Muscle of back (tissue), 13 donors: ENCODE measurements at places on chromosomes 4 and X. TPM values are rescaled to one million over a fixed set of nuclear protein-coding genes. Genes with fewer than 3 reads are reported as not detected.
A peak's percentile ranks its signal among the peaks of the same experiment; 100 is the strongest.

DNA sequence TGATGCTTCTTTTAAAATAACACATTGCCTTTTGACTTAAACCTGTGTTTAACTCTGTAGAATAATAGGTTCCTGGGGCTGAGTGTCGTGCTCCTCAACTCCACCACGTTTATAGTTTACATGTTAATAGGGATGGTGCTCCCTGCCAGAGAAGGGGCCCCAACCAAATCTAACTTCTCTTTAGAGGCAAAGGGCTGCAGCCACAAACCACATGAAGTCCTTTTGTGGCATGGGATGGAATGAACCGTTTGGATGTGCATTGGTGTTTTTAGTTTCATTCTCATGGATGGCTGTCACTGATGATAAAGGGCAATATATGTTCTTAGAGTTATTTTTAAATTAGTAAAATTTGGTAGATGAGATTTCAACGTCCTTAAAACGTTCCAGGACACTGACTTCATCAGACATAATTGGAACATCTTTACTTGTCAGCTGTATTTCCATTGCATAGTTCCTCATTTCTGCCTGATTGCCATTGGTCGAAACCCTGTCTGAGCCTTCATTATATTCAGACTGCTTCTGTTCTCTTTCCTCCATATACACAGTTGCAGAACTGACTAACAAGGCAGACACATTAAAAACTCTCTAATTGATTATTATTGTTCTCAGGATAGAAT is 60.4 kb upstream of the HPF1 start:
- DNase-seq = no peak

ARMCX2 gene
- polyA plus RNA-seq = 125 TPM

- DNase-seq = no peak
Observed at GRCh38 chr4:184641022-184641421, 8.2 kb downstream of the CASP3 start.

- no peak for DNase-seq
Observed at GRCh38 chr4:144734522-144734921, 88.6 kb downstream of the HHIP start.

- DNase-seq = no peak
Observed at GRCh38 chr4:55363691-55364351, 17.8 kb downstream of the SRD5A3 start.

GRCh38 chrX:149568701-149569296 is 18.5 kb downstream of the MAGEA9B start:
- no peak for DNase-seq

GRCh38 chrX:41350976-41351569 is 17.1 kb downstream of the DDX3X start:
- no peak for DNase-seq

DNA sequence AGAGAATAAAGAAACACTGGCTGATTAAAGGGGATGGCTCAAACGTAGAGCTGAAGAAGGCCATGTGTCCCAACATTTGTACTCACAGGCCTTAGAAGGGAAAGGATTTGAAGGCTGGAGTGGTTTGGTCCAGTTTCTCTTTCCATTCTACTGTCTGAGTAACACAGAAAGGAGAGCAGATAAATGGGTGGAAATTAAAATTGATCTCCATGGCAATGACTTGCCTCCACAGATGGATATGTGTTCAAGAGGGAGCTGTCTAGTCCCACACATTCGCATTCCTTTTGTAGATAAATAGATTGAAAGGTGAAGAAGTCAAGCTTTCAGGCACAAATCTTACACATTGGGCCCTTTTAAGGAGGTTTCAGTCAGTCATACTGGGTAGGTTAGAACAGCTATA is 74.6 kb downstream of the DOCK11 start:
- DNase-seq = no peak

DNA sequence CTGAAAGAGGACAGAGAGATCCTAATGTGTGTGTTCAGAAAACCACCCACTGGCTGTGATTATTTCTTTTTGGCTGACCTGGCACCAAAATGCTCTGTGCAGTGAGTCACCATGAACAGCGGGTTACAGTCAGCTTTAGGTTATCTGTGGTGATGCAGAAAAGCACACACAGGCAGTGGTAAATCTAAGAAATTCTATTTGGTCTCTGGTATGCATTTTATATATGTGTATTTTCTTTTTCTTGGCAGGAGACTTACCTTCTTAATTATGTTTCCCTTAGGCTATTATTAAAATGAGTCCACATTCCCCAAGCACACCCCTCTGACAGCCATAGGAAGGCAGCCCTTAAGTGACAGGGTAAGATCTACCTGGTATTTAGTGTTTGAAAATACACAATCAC is 79.1 kb upstream of the TFDP3 start:
- DNase-seq = no peak

DNA sequence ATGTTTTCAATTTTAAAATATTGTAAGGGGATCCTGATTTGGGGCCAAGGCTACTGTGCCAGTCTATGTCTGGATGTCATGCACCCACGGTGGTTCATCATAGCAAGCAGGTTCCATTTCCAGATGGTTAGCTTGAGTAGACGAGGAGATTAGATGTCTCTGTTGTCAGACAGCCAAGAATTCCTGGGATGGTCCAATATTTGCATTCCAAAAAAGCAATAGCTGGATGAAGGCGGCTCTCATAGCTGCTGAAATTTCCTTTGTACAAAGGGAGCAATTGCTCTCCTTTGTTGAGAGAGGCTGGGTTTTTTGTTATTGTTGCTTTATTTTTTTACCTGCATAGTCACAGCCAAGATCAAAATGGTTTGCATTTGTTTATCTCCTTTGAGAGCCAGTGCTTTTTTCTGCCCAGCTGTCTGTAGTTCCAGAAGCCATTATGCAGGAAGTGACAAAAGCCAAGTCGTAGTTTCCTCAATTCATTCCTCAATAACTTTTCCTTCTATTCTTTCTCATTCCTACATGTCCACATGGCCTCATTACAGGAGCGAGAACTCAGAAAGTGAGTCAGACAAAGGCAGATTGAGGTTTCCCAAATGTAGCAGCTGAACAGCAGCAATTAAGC is 107.9 kb downstream of the MMRN1 start:
- DNase-seq = peak; percentile 22
